NCI-H226 (cell line): ENCODE measurements at places on chromosomes 7 and 10.

- no peak for DNase-seq
Measured at GRCh38 chr10:123507298-123507697, 158.9 kb upstream of the GPR26 start.

- no peak for DNase-seq
Measured at GRCh38 chr7:134154581-134155130, 27.5 kb downstream of the LRGUK start.

GRCh38 chr7:41752615-41753014 lies 49.7 kb upstream of the INHBA start:
- no peak for DNase-seq

DNA sequence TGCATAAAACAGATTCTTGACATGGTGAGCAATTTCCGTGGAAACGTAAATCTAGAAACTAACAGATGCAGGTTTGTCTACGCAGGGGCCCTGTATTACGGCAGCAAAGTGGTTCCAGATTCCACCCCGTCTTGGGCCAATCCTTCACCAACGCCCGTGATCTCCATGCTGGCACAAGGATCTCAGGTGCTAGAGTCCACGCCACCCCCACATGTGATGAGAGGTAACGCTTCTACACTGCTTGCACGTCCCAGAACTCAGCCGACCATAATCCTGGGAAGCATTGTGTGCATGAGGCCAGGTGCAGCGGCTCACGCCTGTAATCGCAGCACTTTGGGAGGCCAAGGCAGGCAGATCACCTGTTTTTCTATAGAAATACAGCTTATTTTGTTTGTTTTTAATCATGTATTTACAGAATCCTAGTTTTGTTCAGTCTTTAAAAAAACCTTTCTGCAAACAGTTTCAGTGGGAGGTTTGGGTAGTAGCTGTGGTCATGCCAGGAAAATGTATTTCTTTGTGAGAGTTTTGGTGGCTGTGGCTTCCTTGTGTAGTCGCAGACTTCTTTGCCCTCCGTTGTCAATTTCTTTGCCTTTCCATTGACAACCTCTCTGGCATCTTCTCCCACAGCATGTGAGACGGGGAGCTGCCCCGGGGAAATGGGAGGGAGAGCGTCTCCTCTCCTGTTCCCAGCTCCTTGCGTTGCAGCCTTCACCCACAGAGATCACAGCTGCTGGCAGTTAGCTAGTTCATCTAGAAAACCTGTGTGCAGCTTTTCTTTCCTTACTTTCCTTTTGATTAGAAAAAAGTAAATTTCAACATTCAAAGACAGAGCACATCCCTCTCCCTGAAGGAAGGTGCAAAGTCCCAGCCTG lies 35.7 kb downstream of the ITIH2 start:
- no peak for DNase-seq

GRCh38 chr10:19640566-19641263 lies 175.5 kb upstream of the PLXDC2 start:
- DNase-seq = no peak
